Pulmonary artery endothelial cell (primary cell): ENCODE measurements at places on chromosomes 5 and 9. TPM values are rescaled to one million over a fixed set of nuclear protein-coding genes. Genes with fewer than 3 reads are reported as not detected.

DNA sequence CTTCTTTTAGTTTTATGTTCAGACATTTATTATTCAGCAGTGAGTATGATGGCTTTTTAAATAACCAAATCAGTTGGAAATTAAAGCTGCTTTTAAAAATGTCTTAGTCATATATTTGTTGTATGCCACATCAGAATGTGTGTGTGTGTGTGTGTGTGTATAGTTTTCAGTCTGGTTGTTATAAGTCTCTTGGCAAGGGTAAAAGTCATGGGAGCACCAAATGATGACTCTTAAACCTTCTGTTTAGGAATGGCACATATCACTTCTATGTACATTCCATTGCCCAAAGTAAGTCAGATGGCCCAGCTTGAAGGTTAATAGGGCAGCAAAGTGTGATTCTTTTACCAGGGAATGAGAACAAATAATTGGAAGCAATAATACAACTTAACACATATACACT, 135.9 kb downstream of the RNF180 start:
- DNase-seq, result no peak

DNA sequence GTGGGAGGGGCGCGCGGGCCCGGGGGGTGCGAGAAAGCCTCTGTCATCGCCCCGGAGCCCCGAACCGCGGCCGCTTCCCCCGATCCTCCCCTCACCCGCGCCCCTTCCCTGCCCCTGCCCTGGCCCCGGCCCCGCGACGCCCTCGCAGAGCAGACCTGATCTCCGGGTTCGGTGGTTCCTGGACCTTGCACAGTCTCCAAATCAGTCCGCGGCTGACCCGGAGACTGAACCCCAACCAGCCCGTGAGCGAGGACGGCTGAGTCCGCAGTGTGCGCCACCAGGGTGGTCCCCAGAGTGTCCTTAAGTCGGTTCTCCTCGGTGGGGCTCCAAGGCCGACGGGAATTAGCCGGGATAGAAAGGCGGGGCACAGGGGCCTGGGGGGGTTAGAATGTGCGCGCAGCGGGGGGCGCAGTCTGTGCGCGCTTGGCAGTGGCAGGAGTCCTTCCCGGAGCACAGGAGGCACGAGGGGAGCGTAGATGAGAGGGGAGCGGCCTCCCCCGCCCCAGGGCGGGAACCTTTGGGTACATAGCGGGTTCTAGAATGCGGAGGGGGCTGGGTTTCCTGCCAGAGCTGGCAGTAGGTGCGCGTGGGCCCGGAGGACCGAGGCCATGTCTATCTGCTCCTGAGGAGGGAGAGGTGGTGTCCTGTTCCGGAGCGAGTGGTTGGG, 779 bp downstream of the PKN3 start:
- DNase-seq, result no peak

The TXNDC8 gene
- total RNA-seq, result not detected in 2 replicates

- no peak for DNase-seq
Observed at GRCh38 chr9:16964228-16964627, 93.8 kb upstream of the BNC2 start.

The CERT1 gene
- 14.0 and 24.7 TPM in 2 replicates for total RNA-seq

- DNase-seq, result no peak
Observed at GRCh38 chr5:155564541-155564940, 551.0 kb downstream of the KIF4B start.

- no peak for DNase-seq
Observed at GRCh38 chr5:96180684-96181435, 219.2 kb upstream of the ELL2 start.

The C5orf46 gene
- 0.21 TPM in 1 of 2 replicates, not detected in the other for total RNA-seq
